ENCODE measurements at places on chromosomes 3 and 15. TPM values are rescaled to one million over a fixed set of nuclear protein-coding genes. Genes with fewer than 3 reads are reported as not detected.

DNA sequence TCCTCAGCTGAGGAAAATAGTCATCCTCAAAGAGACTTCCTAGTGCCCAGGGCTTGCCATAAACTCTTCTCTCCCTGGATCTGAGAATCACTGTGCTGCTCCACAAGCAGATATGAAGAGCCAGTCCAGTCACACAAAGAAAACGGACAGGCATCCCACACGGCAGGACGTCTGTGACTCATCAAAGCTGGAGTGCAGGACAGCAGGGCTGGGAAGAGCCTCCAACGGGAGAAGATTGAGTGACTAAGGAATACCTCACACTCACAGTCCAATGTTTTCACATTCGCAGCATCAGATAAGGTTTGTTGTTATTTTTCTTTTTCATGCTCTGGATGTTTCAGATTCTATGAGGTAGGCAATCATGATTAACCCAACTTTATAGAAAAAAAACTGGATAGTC, 57.8 kb downstream of the NEK10 start:
- DNase-seq, result no peak
- H3K27ac ChIP-seq, result no peak overlapping the region
- H3K27me3 ChIP-seq, result no peaks in the 10 kb centered on the region

DNA sequence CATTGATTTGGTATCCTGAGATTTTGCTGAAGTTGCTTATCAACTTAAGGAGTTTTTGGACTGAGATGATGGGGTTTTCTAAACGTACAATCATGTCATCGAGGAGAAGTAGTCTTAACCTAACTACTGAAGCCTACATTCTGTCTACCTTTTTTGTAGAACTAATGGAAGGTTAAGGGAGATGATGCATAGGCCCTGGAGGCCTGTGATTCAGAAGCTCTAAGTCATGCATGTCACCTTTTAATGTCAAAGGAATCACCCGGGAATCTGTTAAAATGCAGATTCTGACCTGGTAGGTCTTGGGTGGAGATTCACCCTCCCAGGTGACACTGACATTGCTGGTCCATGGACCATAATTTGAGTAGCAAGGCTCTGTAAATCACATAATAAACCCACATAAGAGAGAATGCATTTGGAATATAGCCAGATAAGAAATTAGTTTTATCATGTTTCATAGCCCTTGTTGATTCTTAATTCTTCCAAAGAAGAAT, 64.9 kb downstream of the GHSR start:
- H3K27me3 ChIP-seq, result no peaks in the 10 kb centered on the region
- H3K4me1 ChIP-seq, result peaks cover 2% of the 10 kb centered on the region
- H3K36me3 ChIP-seq, result peaks cover 18% of the 10 kb centered on the region

- no peak overlapping the region for H3K4me3 ChIP-seq
- no peaks in the 10 kb centered on the region for H3K27me3 ChIP-seq
- no peak overlapping the region for H3K27ac ChIP-seq
- no peaks in the 10 kb centered on the region for H3K36me3 ChIP-seq
- DNase-seq, result no peak
These were observed 51.0 kb upstream of the TRIM42 start for GRCh38 chr3:140626856-140627255.

- no peak overlapping the region for H3K27ac ChIP-seq
- H3K27me3 ChIP-seq, result no peaks in the 10 kb centered on the region
- H3K4me3 ChIP-seq, result no peak overlapping the region
- no peaks in the 10 kb centered on the region for H3K4me1 ChIP-seq
These were observed 1061.4 kb downstream of the OTOL1 start for GRCh38 chr3:162558016-162558415.

DNA sequence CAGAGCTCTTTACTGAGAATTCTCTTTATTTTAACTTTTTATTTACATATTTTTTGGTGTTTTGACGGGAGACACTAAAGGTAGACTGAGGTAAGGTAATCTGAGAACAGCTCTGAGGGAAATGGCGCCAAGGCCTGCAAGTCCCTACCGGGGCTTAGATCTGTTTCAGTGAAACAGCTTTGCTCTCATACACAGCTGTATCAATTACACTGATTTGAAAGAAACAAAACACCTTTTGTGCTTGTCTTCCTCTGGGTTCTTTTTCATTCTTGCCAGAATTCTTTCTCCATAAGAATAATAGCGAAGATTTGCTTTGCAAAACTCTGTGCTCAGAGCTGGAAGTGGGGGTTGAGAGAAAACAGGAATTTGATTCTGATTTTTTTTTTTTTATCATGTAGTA, 79.5 kb upstream of the PEX5L start:
- no peaks in the 10 kb centered on the region for H3K27me3 ChIP-seq
- no peak for DNase-seq
- H3K36me3 ChIP-seq, result no peaks in the 10 kb centered on the region
- no peaks in the 10 kb centered on the region for H3K4me1 ChIP-seq

DNA sequence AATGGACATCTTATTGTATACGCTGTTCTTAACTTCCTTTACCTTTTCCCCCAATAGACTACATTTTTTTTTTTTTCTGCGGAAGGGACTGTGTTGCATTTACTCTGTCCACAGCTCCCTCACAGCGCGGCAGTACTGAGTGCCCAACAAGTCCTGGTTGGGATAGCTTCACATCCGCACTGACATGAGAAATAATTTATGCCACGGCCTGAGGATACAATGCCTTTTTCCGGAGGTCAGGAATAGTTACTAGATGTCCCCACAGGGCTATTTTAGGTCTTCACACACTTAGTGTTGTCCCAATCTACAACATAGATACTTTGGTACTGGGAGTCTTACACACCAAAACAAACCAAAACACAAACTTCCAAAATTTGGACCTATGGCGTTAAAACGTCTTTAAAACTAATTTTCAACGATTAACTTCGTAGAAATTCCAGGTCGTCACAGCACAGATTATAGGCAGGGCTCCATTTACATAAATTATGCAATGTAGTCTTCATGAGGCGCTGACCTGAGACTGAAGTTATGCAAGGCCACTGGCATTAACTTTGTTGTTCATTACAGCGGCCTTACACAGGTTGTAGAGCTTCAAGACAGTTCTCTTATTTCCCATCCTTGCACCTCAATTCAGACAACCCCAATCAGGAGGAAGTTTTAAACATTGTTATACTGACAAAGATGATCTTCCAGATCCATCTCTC, 989 bp upstream of the PPIB start:
- peak overlapping the region; percentile 21 for H3K4me3 ChIP-seq
- peaks cover 1% of the 10 kb centered on the region for H3K36me3 ChIP-seq
- H3K27me3 ChIP-seq, result no peaks in the 10 kb centered on the region
- no peaks in the 10 kb centered on the region for H3K4me1 ChIP-seq
- no peak for DNase-seq
- H3K27ac ChIP-seq, result no peak overlapping the region

DNA sequence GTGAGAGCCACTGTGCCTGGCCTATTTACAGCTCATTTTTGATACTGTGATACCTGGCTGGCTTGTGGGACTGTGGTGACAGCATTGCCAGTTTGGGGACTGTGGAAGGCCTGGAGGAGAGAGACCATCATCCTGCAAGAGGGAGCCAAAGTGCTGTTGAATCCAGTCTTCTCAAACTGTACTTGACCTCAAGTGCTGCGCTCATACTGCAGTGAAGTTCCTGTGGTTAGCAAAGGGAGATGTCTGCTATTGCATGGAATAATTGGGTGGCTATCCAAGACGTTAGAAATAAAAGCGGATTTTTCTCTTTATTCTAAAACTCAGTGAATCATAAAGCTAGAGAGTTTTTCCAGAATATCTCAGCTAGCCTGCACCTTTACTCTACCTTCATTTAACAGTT, 83.4 kb downstream of the CCK start:
- H3K27ac ChIP-seq, result no peak overlapping the region
- DNase-seq, result no peak
- no peaks in the 10 kb centered on the region for H3K4me1 ChIP-seq

Gene OR5K4
- total RNA-seq, result not detected

Gene BCHE
- 1.9 TPM for total RNA-seq

Gene AHSG
- not detected for total RNA-seq
